ENCODE measurements at places on chromosomes 3 and 15. TPM values are rescaled to one million over a fixed set of nuclear protein-coding genes. Genes with fewer than 3 reads are reported as not detected.

Gene FBXO40
- total RNA-seq, result not detected

Gene CSTA
- total RNA-seq, result 95.5 TPM

- no peak overlapping the region for H3K27ac ChIP-seq
- H3K27me3 ChIP-seq, result no peaks in the 10 kb centered on the region
- peaks cover 13% of the 10 kb centered on the region for H3K4me1 ChIP-seq
- no peaks in the 10 kb centered on the region for H3K36me3 ChIP-seq
- no peak overlapping the region for H3K4me3 ChIP-seq
Observed at GRCh38 chr3:194294199-194294894, 56.8 kb downstream of the CPN2 start.

GRCh38 chr15:76752549-76752948 is 152.6 kb downstream of the SCAPER start:
- no peaks in the 10 kb centered on the region for H3K36me3 ChIP-seq
- DNase-seq, result no peak
- H3K4me1 ChIP-seq, result no peaks in the 10 kb centered on the region
- no peaks in the 10 kb centered on the region for H3K27me3 ChIP-seq
- H3K4me3 ChIP-seq, result no peak overlapping the region

DNA sequence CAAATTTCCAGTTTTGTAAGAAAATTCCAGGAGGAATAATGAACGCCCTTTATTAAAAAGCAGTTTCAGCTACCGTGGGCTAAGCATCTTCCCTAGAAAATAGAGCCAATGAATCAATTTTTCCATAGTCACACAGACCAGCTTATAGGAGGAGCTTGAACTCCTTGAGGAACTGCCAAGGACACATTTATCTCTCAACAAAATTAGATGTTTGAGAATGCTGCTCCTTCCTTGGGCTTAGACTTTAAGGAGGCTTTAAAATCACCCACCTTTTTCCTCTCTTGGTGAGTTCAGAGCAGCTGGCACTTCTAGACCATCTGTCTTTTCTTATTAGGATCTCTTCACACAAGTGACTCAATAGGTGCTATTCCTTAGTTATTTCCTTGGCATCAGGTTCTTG is 588.0 kb downstream of the SQOR start:
- no peak overlapping the region for H3K27ac ChIP-seq
- no peaks in the 10 kb centered on the region for H3K4me1 ChIP-seq
- H3K27me3 ChIP-seq, result no peaks in the 10 kb centered on the region
- no peaks in the 10 kb centered on the region for H3K36me3 ChIP-seq
- H3K4me3 ChIP-seq, result no peak overlapping the region

- DNase-seq, result no peak
- no peaks in the 10 kb centered on the region for H3K27me3 ChIP-seq
- no peak overlapping the region for H3K27ac ChIP-seq
- H3K4me1 ChIP-seq, result peaks cover 4% of the 10 kb centered on the region
- H3K4me3 ChIP-seq, result no peak overlapping the region
Observed at GRCh38 chr3:106740116-106740515, 637.1 kb upstream of the CCDC54 start.

DNA sequence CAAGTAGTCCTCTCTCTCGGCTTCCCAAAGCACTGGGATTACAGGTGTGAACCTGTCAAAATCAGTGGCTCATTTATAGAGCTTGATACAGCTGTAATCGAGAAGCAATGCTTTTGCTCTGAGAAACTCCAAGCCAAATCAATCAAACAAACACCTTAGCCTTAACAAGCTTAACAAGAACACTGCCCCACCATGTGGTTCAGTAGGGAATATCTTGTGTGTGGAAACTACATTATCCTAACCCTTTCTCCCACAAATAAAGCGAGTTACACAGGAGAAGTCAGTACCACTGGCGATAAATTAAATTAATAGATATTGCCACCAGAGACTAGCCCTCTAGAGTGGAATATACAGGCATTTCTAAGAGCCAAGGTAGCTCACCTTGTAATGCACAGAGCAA is 13.9 kb downstream of the CDAN1 start:
- H3K4me1 ChIP-seq, result no peaks in the 10 kb centered on the region
- H3K4me3 ChIP-seq, result no peak overlapping the region
- no peak overlapping the region for H3K27ac ChIP-seq
- no peaks in the 10 kb centered on the region for H3K27me3 ChIP-seq
- DNase-seq, result no peak

DNA sequence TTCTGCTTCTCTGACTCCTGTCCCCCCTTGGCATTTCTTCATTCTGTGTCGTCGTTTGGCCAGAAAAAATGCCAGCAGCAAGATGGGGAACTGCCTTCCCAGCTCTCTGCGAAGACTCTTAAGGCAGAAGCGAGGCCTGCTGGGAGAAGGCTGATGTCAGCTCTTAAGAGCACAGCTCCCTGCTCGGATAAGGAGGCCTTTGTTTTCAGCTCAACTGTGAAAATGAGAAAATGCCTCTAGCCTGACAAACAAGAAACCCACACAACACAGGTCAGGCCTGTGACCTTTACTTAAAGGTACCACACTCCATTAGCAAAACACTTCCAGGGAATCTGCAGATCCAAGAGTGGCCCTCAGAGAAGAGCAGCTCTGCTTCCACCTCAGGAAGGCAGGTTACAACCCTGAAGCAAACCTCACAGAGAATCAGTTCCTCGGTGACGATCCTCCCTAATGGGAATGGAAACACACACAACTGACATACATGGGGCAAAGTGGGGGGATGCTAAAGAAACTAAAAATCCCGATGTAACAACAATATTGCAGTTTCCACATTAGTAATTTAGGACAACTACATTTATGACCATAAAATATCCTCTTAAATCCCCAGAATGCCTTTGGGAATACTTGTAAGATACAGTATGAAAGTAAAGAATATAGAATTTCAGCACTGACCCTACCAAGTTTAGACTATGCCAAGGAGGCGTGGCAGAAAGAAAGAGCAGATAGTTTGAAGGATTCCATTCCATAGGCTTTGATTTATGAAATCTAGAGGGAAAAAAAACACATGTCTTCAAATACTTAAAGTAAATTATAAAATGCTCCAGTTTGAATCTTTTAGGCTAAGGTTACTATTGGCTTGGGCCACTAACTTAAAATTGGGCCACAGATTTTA is 52.1 kb downstream of the VGLL4 start:
- H3K4me1 ChIP-seq, result peaks cover 73% of the 10 kb centered on the region
- no peak overlapping the region for H3K4me3 ChIP-seq
- no peaks in the 10 kb centered on the region for H3K36me3 ChIP-seq
- H3K27me3 ChIP-seq, result no peaks in the 10 kb centered on the region
- DNase-seq, result no peak

DNA sequence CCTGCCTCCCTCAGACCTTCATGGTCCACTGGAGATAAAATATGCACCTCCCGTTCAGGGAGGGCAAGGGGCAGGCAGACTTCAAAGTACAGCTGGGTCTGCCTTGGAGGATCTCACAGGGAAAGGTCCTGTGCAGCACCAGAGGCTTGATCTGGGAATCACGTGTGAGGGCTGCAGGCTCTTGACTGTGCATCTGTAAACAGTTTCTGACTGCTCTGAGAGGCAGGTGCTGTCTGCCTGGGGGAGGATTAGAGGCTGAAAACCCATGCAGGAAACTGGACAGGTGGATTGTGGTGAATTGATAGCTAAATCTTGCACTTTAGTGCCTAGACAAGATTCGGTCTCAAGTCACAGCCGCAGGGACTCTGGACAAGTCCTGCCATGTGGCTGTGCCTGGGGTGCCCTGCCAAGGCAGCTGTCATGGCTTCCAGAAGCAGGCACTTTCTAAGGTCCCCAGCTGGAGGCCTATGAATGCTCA is 239.3 kb downstream of the EPHB1 start:
- H3K4me1 ChIP-seq, result no peaks in the 10 kb centered on the region
- no peaks in the 10 kb centered on the region for H3K27me3 ChIP-seq
- H3K4me3 ChIP-seq, result no peak overlapping the region
- no peak for DNase-seq
- no peak overlapping the region for H3K27ac ChIP-seq

DNA sequence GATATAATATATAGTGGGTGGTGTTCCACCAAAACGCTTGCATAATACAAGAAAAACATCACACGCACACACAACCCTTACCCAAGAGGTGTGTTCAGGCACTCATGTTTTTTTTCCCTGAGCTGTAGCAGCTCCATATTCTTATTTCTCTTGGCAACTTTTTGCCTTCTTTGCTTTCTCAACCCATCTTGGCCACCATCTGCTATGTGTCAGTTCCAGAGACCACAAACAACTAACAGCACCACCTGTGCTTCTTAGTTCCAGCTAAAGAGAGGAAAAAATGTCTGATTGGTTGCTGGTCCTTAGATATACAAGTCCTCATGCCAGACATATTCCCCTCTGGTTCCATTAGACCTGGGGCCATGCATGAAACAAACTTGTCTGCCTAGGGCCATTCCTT is 11.9 kb downstream of the ACTC1 start:
- no peaks in the 10 kb centered on the region for H3K4me1 ChIP-seq
- no peaks in the 10 kb centered on the region for H3K27me3 ChIP-seq
- H3K36me3 ChIP-seq, result no peaks in the 10 kb centered on the region
- H3K27ac ChIP-seq, result no peak overlapping the region

- no peaks in the 10 kb centered on the region for H3K4me1 ChIP-seq
- H3K36me3 ChIP-seq, result no peaks in the 10 kb centered on the region
- H3K4me3 ChIP-seq, result no peak overlapping the region
- no peak overlapping the region for H3K27ac ChIP-seq
Observed at GRCh38 chr3:12452361-12453330, 31.6 kb upstream of the TSEN2 start.

DNA sequence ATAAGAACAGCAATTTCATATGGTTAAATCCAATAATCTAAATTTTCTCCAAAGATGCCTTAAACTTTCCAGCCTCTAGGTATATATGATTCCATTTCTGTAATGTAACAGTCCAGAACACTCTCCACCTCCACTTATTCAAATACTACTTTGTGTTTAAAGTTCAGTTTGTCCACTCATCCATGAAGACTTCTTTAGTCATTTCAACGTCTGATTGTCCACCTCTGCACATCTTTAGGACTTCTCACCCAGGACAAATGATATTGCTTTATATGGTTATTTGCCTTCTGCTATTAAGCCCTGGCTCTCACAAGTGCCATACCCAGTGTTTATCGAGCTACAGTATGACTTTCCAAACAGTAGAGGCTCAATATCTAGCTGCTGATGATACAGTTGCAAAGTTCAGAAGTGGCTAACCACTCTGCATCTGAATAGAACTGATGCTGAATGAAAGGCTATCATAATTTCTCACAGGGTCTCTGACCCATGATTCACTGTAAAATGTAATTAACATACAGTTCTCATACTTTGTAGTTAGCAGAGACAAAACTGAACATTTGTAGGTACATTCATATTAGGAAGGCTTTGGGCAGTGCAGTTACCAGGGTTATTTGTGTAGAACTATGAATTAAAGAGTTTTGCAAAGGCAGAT is 93.7 kb upstream of the MBNL1 start:
- DNase-seq, result no peak
- no peaks in the 10 kb centered on the region for H3K27me3 ChIP-seq
- no peaks in the 10 kb centered on the region for H3K36me3 ChIP-seq
- H3K4me3 ChIP-seq, result no peak overlapping the region
- H3K27ac ChIP-seq, result no peak overlapping the region

DNA sequence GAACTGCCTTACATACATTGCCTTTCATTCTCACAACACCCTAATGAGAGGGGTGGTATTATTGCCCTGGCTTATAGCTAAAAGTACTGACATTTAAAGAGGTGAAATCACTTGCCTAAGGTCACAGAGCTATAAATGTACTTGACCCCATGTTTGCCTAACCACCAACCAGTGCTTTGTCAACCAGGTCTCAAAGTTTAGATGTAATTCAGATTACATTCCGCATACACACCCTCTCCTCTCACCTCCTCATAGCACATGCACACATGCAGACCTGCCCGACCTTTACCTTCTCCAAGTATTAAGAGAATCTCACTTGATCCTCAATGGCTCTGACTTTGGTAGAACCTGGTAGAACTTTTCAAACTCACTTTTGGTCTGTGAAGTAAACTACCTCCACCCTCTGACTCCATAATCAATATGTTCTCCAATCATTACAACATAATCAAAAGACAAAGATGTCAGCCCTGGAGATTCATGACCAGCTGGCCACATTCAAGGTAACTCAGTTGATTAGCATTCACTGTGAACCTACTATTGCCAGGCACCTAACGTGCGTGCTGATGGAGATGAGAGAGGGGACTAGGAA is 63.2 kb upstream of the HES1 start:
- H3K4me1 ChIP-seq, result peaks cover 19% of the 10 kb centered on the region
- H3K27ac ChIP-seq, result no peak overlapping the region
- H3K4me3 ChIP-seq, result no peak overlapping the region
- no peaks in the 10 kb centered on the region for H3K36me3 ChIP-seq
- no peak for DNase-seq

GRCh38 chr15:72179950-72180581 is 17.5 kb downstream of the GRAMD2A start:
- H3K27ac ChIP-seq, result no peak overlapping the region
- H3K4me3 ChIP-seq, result no peak overlapping the region
- H3K4me1 ChIP-seq, result peaks cover 11% of the 10 kb centered on the region
- no peaks in the 10 kb centered on the region for H3K36me3 ChIP-seq

DNA sequence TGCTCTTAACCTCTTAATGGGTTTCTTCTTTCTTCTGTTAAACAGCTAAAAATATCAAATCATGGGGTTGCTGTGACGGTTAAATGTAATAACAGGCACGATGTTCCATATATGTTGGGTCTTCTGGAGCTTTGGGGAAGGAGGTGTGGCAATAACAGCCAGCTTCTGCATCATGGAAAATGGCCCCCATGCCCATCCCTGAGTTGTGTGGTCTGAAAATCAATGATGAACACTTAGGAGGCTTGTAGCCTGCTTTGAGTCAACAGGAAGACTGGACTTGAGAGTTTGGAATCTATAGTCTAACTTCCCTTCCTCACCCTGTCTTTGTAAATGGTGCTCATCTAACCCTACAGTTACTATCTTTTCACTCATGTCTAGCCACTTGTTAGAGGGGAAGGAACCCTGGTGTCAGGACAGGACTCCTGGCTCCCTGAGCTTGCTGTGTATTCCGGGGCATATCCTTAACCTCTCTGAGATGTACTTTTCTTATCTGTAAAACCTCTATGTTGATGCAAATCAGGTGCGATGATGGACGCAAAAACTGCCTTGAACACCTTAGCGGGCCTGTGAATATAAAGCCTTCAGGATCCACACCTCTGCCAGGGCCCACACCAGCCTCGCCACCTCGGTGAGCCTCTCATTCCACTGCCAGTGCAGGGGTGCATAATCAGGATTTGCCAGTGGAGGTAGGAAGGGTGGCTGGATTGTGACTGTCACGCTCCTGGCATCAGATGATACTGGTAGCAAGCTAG is 27.5 kb downstream of the SMAD3 start:
- H3K27me3 ChIP-seq, result no peaks in the 10 kb centered on the region
- no peak for DNase-seq
- no peak overlapping the region for H3K27ac ChIP-seq
- no peak overlapping the region for H3K4me3 ChIP-seq
- H3K4me1 ChIP-seq, result peaks cover 80% of the 10 kb centered on the region

Data from vagina (tissue), 2 donors.